Iris pigment epithelial cell (primary cell): ENCODE measurements at places on chromosomes 12 and 14.

GRCh38 chr14:70032447-70032846 lies 153.2 kb downstream of the SMOC1 start:
- no peak for DNase-seq

DNA sequence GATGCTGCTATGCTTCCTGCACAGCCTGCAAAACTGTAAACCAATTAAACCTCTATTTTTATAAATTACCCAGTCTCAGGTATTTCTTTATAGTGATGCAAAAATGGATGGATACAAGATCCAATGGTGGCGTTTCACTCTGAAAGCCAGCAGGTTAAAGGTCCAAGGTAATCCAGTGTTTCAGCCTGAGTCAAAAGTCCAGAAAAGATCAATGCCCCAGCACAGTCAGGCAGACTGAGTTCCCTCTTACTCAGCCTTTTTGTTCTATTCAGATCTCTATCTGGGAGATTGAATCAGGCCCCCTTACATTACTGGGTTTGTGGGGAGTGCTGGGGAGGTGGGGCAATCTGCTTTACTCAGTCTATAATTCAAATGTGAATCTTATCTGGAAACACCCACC lies 464.5 kb downstream of the GXYLT1 start:
- no peak for DNase-seq

GRCh38 chr12:70260646-70261045 lies 17.4 kb downstream of the CNOT2 start:
- no peak for DNase-seq

DNA sequence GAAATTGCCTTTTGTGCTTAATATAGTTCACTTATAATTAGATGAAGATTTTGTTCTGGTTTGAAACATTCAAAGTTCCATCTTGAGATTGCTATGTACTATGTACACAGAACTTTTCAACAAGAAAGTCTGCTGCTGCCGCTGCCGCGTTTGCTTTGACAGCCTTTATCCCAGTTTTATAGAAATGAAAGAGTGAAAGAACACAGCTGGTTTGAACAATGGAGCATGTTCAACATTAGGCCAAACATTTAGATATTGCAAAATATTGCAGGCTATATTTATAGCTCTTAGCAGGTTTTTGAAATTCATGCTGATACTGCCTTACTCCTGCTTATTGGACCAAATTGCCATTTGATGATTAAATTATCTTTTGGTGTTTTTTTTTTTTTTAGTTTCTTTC lies 299.8 kb upstream of the PRKD1 start:
- no peak for DNase-seq

DNA sequence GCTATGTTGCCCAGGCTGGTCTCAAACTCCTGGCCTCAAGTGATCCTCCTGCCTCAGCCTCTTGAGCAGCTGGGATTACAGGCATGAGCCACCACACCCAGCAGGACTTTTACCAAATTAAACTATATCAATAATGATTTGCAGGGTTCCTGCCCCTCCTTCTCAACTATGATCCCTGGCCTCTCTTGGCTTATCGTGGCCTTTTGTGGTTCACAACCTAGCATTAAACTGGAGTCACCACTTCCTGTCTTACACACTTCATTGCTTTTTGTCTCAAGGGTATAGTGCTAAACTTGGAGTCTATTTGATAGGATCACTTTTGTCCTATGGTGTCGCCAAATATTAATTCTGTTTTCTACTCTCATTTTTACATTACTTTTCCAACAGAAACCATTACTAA lies 64.5 kb downstream of the SEC23A start:
- no peak for DNase-seq

- peak; percentile 61 for DNase-seq
Observed at GRCh38 chr12:83826112-83826511, 1086.5 kb downstream of the SLC6A15 start.

DNA sequence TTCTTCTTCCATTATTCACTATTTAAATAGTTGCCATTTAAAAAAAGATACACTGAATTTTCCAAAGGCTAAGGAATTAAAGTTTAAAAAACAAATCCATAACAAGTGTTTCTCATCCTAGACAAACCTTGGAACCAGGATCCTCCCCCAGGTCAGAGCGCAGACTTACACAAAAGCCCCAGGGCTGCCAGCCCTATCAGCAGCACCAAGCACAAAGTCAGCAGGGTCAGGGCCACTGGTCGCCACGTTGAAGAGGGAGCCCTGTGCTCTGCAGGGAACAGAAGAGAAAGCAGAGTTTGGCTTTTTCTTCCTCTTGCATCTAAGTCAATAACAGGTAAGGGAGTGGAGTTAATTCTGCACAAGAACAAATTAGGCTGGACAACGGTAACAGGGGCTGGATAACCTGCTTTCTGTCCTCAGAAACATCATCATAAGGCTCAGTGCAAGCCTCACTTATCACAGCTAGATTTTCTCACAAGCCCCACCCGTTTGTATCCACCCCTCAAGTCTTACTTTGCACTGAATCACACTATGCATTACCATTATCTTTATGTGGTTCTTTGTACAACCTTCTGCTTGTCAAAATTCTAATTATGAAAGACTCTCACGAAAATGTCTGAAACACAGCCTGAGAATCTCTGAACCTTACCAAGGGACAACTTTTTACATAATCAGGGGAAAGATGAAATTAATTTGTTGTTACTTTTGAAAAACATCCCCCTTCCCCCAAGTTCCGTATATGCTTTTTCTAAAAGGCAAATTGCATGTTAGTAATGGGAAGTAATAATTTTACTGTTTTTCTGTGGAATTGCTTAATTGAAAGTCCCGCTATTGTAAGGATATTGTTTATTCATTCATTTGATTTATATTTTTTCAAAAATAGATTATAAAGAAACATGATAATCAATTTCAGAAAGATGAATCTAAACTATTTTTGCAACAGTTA lies 9.6 kb downstream of the CLEC1A start:
- no peak for DNase-seq

GRCh38 chr12:14913381-14913781 lies 25.0 kb downstream of the ERP27 start:
- DNase-seq, result no peak

DNA sequence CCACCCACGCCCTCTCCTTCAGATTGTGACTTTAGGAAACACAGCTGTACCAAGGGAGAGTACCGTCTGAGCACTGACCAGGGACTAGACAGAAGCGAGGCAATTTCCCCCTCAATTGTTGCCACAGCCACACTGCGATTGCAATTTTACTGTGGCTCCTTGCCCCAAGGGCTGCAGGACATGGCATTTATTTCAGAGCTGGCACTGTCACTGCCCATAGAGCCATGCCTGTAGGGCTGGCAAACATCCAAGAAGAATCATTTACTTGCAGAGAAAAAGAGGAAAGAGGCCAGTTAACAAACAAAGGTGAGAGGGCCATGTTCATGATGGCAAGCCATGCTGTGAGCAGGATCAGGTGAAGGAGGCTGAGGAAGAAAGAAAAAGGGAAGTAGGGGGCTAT lies 129.6 kb downstream of the EMP1 start:
- no peak for DNase-seq

DNA sequence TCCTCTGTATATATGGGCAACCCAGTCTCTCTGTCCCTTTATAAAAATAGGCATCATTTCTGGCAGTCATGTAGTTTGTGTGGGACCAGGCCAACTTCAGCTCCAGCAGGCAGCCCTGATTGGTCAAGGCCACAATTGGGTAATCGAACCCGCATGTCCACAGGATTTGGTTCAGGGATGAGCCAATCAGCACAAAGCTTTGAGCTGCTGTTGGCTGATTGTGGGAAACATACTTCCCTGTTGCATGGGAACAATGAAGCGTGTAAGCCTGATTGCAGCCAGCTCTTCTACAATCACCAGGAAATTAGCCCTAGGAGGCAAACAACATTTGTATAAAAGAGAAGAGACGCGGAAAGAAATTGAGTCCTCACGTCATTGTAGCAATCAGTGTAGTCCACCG lies 328.6 kb downstream of the PCNX1 start:
- DNase-seq, result no peak

GRCh38 chr14:54267172-54267571 lies 129.6 kb upstream of the CDKN3 start:
- DNase-seq, result no peak

DNA sequence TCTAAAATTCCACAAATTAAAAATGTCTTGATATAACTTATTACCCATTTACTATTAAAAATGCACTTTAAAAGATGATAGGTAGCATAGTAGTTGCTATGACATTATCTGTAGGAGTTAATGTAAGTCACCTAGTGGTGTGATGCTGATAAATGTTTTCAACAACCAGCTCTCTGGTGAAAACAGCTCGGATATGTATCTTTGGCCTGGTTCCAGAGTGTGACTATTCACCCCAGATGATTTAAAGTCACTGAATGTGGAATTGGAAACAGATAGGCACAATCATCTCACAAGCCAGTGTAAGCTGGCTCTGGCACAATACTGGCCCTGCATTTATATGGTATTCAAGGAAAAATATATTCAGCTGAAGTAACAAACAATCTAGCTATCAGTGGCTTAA lies 9.2 kb upstream of the CCDC196 start:
- DNase-seq, result peak; percentile 58

DNA sequence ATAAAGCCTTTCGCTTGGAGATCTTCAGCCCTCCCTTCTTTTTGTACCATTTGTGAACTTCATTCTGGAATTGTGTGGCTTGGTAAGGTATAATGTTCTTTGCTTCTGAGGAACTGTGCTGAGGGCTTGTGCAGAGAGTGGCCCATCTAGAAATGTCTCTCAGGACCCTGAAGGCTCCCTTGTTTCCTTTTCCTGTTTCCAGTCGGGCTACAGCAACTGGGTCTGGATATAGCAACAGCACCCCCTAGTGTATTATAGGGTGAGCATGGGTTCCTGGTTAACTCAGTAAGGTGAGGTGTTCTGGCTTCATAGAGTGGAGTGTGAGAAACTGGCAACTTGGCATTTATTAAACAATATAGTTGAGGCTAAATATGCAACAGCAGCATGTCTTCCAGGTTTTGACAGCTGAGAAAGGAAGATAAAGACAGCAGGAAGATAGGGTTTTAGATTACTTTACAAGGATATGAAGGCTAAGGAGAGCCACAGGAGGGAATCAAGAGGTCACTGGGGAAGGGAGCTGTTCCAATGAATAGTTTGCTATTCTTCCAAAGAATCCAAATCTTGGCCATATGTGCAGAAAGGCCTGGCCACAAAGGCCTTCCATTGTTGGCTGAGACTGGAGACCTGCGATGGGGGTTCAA lies 49.1 kb upstream of the RNU6-8 start:
- DNase-seq, result peak; percentile 80

DNA sequence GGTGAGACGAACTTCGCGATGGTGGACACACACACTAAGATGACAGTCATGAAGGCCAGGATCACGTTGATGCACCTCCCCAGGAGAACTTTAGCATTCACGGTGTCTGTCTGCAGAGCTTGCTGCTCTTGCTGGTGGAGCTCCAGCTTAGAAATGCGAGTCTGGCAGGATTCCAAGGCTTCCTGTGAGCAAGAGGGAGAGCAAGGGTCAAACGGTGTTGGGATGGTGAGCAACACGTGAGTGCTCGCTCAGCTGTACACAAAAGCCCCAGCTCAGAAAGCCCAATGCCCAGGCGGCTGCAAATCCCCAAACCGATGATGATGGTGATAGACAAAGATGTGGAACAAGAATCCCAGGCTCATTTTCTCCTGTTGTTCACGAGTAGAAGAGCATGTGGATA lies 78.8 kb downstream of the TMCC3 start:
- peak; percentile 96 for DNase-seq

DNA sequence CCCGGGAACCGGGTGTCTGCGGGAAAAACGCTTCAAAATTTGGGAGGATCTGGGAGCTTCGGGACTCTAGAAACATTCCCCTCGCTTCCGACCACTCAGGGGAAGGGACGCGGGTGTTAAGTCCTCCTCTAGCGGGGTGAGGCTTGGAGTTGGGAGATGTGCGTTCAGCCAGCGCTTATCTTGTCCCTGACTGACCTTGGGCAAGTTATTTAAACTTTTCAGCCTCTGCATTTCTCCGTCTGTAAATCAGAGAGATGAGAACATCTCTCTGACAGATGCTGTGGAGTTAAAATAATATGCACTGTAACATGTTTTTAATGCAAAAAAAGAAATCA lies 76.9 kb upstream of the ANO4 start:
- peak; percentile 30 for DNase-seq

GRCh38 chr12:52221912-52222457 lies 11.1 kb upstream of the KRT7 start:
- DNase-seq, result peak; percentile 43

- no peak for DNase-seq
Observed at GRCh38 chr12:80460972-80461371, 16.9 kb downstream of the PTPRQ start.

- peak; percentile 38 for DNase-seq
Observed at GRCh38 chr12:55760663-55761062, 17.7 kb downstream of the GDF11 start.

DNA sequence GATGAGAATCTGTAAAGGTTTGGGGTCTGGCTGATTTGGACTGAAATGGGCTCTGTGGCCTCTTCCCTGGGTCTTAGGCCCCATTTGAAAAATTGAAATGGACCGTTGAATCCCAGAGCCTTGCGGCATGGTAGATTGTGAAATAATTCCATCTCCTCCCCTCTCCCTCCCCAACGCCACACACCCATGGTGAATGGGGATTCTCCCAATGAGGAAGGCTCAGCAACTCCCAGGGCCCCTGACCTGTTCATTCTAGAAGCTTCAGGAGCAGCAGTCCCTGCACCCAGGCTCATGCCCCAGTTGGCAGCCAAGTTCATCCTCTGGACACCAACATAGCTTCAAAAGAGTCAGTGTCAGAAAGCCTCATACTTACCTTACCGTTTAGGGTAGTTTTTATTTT lies 217.4 kb downstream of the ZFP36L1 start:
- no peak for DNase-seq

GRCh38 chr12:121713257-121713777 lies 765 bp downstream of the TMEM120B start:
- peak; percentile 22 for DNase-seq

GRCh38 chr14:37655418-37655817 lies 60.0 kb downstream of the TTC6 start:
- peak; percentile 35 for DNase-seq

GRCh38 chr12:21980544-21980943 lies 39.3 kb upstream of the ABCC9 start:
- DNase-seq, result no peak

GRCh38 chr12:80187660-80188090 lies 88.3 kb downstream of the OTOGL start:
- peak; percentile 62 for DNase-seq

DNA sequence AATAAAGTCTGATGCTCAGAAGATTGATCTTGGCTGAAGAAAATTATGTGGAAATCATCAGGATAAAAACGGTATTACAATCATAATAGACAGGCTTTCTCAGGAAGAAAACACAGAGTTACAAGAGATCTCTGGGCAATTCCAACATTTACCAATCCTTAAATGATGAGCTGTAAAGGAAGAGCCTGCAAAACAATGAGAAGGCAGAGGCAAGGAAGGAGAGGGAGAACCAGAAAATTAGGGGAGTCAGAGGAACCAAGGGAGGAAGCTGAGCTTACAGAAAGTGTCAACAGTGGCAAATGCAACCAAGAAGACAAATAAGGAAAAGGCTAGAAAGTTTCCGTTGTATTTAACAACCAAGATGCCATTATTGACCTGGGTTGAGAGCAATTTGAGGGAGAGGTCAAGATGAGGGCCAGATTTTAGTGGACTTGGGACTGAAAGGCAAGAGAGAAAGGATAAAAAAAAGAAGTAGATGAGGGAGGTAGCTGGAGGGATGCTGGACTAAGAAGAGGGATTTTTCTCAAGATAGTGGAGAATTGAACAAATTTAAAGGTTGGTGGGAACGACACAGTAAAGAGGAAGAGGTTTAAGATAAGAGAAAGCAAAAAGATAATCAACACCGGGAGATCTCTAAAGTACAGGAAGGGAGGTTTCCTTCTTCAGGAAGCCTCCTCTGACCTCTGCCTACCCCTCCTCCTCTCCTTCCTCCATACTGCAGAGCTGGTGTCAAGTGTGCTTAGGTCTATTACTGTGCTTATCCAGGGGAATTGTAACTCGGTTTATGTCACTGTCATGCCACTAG lies 116.9 kb downstream of the DUSP6 start:
- no peak for DNase-seq

GRCh38 chr12:82437744-82438143 lies 79.4 kb downstream of the METTL25 start:
- DNase-seq, result no peak
